ENCODE measurements at places on chromosomes 3 and 15.

DNA sequence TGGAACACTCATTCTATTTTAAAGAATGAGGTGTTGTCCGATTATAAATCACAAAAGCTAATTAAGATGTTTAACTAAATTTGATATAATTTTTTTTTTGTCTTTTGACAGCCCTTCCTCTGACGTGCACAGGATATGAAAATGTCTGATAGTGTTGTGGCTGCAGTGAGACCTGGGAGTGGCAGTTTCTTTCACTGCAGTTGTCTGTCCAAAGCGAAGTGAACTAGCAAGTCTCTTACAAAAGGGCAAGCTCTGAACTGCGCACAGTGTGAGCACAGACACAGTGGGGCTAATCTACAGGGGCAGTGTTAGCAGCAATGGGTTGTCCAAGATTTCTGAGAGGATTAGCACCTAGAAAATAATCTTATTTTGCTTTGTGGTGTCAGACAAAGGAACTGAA lies 29.1 kb upstream of the MYRIP start:
- no peak for DNase-seq

- DNase-seq: no peak
Observed at GRCh38 chr15:41605566-41605965, 46.6 kb downstream of the TYRO3 start.

DNA sequence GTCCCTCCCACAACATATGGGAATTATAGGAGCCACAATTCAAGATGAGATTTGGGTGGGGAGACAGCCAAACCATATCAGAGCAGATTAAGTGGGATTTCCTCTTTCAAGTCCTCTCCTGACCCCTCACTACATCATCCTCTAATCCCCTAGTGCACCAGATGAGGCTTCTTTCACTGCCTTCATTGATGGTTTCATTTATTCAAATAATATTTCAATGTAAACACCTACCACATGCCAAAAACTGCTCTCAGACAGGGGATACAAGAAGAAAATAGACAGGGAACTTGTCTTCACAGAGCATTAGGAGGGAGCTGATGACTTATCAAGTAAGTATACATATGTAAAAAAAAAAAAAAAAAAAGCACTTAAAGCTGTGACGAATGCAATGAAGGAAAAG lies 180.2 kb downstream of the NTRK3 start:
- no peak for DNase-seq

- DNase-seq: no peak
Observed at GRCh38 chr3:137343283-137343682, 385.5 kb downstream of the IL20RB start.
